ENCODE measurements at places on chromosomes 11 and 22.
A peak's percentile ranks its signal among the peaks of the same experiment; 100 is the strongest.

DNA sequence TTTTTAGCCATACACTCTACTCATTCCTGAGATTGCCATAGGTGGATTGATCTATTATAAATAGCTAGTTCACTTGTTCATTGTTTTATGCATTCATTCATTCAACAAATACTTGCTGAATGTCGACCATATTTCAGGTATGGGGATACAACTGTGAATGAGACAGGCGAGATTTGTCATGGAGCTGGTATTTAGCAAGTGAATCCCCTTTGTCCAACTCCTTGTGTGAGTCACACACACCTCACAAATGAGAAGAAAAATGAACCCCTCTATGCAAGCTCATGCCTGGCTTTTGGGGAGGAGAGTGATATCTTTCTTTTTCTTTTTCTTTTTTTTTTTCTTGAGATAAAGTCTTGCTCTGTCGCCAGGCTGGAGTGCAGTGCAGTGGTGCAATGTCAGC lies 1.8 kb upstream of the AMPD3 start:
- DNase-seq = no peak

DNA sequence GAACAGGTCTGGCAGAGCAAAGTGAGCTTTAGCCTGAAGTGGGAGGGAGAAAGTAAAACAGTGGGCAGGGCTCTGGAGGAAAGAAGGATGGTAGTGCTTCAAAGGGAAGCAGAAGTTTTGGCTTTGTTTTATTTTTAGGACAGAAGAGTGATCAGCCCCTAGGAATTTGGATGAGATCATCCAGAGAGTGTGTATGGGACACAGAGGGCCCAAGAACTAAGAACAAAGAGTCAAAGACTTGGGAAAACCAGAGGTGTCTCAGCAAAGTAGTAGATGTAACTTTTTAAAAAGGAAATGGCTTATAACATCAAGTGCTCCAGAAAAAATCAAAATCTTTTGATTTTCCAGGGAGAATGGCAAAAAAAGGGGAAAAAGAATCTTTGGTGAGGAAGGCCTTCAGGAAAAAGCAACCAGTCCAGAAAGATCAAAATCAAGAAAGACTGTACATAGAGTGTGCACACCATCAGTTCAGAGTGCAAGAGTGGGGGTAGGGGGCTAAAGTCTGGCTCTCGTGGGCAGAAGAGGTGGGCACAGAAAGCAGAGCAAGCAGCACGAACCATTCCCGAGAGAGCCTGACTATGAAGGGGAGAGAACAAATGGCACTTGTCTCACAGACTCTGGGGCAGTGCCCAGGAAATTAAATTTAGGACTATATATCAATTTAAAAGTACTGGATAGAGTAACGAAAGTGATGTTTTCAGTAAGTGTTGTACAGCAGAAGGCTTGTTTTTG lies 30.0 kb downstream of the MAPK1 start:
- DNase-seq = no peak

- DNase-seq = no peak
These were observed 132.3 kb upstream of the ZBED5 start for GRCh38 chr11:10990160-10990559.

DNA sequence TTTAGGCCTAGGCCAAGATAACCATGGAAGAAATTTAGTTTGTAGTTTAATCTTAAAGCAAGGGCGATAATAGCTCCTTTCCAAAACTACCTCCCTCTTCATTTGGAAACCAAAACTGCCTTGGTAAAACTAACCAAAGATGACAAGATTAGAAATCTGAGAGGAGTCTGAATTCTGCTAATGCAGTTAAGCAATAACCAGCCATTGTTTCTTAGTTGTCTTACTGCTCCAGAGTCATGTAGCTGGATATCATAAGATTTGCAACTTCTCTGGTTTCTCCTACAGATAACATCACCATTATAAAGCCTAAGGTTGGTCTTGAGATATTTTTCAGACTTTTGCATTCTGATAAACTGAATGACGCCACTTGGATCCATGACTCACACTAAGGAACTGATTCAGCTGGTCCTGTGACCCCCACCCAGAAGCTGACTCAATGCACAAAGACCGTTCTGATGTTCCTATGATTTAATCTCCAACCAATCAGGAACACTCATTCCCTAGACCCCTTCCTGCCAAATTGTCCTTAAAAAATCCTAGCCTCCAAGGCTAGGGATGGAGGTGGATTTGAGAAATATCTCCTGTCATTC lies 200.8 kb downstream of the LUZP2 start:
- no peak for DNase-seq

GRCh38 chr11:24421766-24422165 lies 75.1 kb upstream of the LUZP2 start:
- DNase-seq = no peak

- DNase-seq = no peak
These were observed 133.5 kb downstream of the LDLRAD3 start for GRCh38 chr11:36077368-36077767.

DNA sequence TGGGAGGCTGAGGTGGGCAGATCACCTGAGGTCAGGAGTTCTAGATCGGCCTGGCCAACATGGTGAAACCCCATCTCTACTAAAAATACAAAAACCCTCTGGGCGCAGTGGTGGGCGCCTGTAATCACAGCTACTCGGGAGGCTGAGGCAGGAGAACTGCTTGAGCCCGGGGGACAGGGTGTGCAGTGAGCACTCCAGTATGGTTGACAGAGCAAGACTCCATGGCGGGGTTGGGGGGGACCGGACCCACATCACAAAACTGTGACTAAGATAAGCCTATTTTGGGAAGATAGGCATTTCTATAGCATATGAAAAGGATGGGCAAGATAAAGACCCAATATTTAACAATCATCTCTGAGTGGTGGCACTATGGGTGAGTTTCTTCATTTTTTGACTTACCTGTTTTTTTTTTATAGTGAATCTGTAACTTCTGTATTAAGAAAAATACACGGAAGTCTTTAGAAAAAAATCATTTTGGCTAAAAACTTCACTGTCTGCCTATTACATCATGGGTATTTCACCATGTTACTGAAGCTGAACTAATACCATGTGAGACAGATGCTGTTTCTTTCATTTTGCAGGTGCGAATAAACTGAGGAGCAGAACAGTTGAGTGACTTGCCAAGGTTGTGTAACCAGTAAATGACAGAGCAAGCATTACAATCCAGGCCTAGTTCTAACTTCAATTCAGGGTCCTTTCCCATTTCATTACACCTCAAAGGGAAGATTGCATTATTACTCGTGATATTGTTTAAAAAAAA lies 2.5 kb downstream of the CELF1 start:
- no peak for DNase-seq

GRCh38 chr11:65355013-65355775 lies 643 bp downstream of the TIGD3 start:
- peak; percentile 30 for DNase-seq

DNA sequence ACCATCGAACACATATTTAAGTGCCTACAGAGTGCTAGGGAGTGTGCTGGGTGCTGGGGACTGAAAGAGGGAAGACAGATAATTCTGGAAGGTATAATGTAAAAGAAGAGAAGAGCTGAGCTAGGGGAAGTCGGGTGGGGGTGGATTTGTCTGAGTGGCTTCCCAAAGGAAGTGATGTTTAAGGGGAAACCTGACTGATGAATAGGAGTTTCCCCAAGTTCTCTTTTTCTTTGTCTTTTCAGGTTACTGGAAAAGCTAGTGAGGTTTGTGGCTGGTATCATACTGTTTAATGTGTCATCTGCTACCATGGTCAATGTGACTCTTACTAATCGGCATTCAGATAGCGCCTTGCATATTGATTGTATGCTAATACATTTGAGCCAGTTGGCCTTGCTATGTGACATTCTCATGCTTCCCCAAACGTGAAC lies 151.6 kb upstream of the MTMR2 start:
- DNase-seq = no peak

GRCh38 chr11:110921742-110922521 lies 209.7 kb upstream of the ARHGAP20 start:
- no peak for DNase-seq

GRCh38 chr11:100602716-100603115 lies 84.4 kb upstream of the ARHGAP42 start:
- DNase-seq = no peak

DNA sequence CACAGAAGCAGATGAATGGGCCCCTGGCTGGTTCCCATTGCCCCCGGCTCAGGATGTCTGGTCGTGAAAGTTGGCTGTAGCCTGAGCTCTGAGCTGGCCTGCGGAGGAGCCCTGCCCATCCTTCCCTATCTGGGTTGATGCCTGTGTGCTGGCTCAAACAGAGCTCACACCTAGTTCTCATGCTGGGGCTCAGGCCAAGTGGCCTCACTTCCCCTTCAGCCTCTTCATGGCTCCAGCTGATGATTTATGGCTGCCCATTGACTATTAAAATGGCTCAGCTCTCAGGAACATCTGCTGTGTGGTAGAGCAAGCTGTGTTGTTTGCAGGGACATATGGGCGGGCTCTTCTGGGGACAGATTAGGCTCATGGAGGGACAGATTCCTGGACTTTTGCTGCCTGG lies 64.7 kb downstream of the ADAMTS15 start:
- no peak for DNase-seq

DNA sequence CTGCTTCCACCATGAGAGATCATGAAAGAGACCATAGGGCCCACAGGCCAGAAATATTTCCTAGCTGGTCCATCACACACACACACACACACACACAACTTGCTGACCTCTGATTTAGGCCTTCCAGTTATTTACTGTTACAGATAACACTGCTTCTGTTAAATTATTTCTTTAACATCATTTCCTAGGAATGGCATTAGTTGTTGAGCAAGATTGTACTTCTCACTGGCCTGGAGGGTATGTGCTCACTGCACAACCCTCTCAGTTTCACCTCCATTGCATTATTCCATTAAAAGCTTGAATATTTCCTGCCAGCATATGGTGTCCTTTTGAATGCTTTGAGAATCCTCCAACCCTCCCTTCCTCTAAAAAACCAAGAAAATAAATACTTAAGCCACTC lies 104.4 kb downstream of the MICAL2 start:
- DNase-seq = no peak

GRCh38 chr11:75223954-75224643 lies 16.5 kb upstream of the TPBGL start:
- no peak for DNase-seq

DNA sequence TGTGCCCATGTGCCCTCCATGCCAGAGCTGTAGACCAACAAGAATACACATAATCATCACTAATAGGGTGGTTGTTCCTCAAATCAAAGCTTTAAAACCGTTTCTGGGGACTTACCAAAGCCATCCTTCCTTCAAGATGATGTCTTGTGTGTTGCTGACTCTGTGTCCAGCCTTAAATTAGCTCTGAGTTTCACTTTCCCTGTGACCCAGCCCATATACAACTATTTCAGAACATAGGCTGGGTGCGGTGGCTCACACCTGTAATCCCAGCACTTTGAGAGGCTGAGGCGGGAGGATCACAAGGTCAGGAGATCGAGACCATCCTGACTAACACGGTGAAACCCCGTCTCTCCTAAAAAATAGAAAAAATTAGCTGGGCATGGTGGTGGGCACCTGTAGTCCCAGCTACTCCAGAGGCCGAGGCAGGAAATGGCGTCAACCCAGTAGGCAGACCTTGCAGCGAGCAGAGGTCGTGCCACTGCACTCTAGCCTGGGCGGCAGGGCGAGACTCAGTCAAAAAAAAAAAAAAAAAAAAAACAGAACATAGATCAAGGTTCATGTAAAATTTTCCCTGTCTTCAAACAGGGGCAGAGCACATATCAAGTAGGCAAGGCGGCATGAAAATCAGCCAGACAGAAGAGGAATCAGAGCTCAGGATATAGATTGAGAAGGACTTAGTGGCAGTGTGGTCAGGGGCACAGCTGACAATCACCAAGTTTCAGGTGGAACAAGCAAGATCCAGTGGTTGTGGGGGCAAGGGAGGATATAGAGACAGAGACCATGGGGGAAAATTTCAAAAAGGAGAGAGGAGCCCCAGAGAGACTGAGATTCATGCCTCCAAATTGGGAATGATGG lies at the start of gene PLAAT2:
TSS of gene PLAAT2 (minus strand) at position 179 of the 855 bp plus-strand sequence. CDS start at position 124, 55 bp downstream.
- DNase-seq = no peak

GRCh38 chr22:19530751-19531150 lies 6.5 kb upstream of the CLDN5 start:
- DNase-seq = no peak

DNA sequence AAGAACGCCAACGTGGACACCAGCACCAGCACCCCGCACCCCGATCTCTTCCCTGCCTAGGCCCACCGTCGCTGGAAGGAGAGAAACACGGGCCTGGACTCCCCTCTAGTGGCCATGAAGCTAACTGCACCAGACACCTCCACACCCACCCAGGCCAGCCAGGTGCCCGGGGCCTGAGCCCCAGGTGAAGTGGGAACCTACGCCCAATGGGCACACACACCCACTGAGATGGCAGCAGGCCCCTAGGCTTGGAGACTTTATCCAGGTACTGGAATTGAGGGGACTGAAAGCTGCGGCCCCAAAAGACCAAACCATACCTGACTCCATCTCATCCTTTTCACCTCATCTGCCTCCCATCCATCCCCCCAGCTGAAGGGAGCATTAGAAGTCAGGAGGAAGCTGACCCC lies 81.0 kb downstream of the BUD13 start:
- DNase-seq = peak; percentile 52

GRCh38 chr11:117713538-117713991 lies 83.5 kb downstream of the DSCAML1 start:
- DNase-seq = no peak

DNA sequence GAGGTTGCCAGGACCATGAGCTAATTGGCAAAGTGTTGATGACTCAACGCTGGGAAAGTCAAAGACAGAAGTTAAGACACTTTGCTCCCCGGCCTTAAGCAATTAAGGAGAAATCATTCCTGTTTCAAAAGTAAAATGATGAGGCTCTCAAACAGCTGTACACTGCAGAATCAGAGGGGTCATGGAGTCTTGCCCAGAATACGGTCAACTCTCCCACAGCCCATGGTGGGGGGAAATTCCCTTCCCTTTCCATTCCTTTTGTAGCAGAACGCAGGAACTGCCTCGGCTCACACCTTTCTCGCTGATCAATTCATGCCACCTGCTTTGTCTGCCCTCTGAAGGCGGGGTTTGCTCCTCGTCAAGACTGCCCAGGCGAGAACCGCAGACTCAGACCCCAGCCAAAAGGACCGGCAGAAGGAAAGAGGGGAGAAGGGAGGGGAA lies 52.8 kb downstream of the MN1 start:
- no peak for DNase-seq

- DNase-seq = no peak
These were observed 169.2 kb upstream of the NCAM1 start for GRCh38 chr11:112792070-112792469.

DNA sequence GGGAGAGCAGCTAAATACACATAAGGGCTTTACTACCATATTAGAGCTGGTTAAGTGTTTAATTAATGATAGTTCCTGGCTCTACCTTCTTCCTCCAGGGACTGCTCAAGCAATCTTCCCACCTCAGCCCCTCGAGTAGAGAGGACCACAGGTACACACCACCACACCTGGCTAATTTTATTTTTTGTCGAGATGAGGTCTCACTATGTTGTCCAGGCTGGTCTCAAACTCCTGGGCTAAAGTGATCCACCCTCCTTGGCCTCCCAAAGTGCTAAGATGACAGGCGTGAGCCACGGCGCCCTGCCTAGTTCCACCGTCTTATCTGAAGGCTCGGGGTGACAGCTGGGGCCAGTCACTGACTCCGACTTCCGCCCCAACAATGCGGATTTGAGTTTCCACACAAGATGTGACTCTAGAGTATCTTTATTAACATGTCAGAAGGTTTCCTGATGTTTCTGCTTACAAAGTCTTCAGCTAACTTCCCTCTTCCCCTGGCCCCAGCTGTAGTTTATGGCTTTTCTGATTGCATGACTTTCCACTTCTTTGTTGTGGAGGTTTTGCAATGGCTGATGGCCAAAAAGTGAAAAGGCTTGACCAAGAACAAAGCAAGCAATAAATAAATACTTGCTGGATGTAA lies 16.8 kb downstream of the TPST2 start:
- no peak for DNase-seq

Measured in activated T-cell treated with anti-CD3 and anti-CD28 coated beads for 24 hours (primary cell).